Hematopoietic multipotent progenitor cell treated with erythropoietin and hydrocortisone succinate and interleukin-3 and kit ligand, for 8 days (in vitro differentiated cells): ENCODE measurements at places on chromosomes 2 and 18.

- no peak for DNase-seq
Observed at GRCh38 chr2:113169002-113169530, 4.7 kb upstream of the PSD4 start.

DNA sequence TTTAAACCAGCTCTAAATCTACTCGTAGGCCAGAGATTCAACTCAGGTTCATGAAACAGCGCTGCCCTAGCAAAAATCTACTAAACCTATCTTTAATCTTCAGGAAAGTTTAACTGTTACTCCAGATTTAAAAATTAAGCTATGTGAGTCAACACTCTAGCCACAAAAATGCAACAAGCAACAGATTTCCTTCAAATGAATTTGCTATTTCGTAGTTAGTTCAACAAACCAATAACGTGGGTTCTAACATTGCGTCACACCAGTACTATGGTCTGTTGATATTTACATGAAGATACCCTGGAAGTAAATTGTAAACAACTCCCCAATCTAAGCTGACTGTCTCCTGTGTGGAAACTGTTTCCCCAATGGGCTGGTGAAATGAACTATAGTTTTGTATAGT is 71.2 kb downstream of the FIGN start:
- no peak for DNase-seq

- no peak for DNase-seq
Observed at GRCh38 chr2:240798327-240798905, 21.6 kb downstream of the KIF1A start.

DNA sequence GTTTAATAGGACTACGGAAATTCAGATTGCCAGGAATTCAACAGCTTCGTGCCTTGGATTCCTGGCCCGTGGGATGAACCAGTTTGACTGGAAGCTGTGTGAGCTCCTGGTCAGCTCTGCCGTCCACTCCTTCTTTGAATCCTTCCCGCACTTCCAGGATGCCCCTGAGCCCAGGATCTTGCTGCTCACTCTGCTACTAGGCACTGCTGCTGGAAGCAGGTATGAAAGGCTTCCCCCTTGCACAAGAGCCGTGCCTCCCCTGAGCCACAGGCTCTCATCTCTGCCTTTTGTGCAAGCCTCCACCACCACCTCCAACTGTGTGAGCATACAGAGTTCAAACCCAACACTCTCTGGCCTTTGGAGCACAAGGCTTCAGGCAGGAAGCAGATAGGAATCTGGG is 34.9 kb downstream of the EN1 start:
- DNase-seq: no peak

DNA sequence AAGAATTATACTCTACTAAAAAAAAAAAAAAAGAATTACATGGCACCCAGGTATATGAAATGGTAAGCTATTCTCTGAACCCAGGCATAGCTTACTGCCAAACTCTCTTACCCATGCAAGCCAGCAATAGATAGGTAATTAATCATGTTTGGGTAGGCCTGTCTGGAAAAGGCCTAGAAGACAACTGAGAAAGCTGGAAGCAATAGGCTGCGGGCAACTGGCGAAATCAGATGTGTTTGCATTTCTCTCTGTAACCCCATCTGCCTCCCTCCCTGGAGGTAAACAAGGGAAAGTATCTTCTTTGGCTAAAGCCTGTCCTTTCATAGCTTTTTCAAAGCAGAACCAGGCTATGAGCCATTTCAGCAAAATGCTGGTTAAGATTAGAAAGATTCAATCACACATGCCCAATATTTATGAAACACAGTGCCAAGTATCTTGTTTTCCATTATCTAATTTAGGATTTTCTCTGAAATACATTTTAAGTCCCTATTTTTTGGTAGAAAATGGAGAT is 934.8 kb upstream of the DDX18 start:
- no peak for DNase-seq

DNA sequence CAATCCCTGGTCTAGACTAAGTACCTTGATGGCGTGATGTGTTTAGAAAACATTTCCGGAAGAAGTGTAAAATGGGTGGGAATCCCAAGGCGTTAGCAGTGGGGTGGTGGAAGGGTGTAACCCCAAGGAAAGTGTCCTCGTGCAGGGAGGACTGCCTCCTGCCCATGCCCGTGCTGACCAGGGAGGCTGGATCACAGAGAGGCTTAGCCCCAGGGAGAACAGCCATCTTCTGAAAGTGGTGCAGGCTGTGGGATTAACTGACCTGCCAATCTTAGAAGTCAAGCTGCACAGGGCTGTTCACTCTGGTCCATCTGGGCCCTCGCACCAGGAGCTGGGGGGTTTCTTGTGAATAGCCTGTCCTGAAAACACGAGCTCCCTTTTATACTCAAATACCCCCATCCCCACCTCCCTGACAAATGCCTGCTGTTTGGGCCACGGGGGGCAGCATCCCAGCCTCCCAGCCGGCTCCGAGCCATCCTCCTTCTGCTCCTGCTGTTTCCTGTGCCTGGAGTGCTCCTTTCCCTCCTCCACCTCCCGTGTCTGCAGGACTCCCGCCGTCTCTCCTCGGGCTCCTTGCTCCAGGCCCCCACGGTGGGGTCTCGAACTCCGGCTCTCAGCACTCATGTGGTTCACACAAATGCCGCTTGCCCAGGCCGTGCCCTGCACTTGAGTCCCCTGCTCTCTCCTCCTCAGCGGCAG is 52.1 kb upstream of the PXDN start:
- DNase-seq: no peak

- no peak for DNase-seq
Observed at GRCh38 chr2:220544049-220544448, 916.6 kb downstream of the SLC4A3 start.

- DNase-seq: no peak
Observed at GRCh38 chr2:151730262-151730975, 3.9 kb downstream of the NEB start.

- no peak for DNase-seq
Observed at GRCh38 chr2:29990129-29990528, 68.7 kb upstream of the ALK start.

- no peak for DNase-seq
Observed at GRCh38 chr2:161596148-161596547, 28.1 kb upstream of the SLC4A10 start.

- no peak for DNase-seq
Observed at GRCh38 chr2:174835797-174836255, 71.6 kb upstream of the CHRNA1 start.

DNA sequence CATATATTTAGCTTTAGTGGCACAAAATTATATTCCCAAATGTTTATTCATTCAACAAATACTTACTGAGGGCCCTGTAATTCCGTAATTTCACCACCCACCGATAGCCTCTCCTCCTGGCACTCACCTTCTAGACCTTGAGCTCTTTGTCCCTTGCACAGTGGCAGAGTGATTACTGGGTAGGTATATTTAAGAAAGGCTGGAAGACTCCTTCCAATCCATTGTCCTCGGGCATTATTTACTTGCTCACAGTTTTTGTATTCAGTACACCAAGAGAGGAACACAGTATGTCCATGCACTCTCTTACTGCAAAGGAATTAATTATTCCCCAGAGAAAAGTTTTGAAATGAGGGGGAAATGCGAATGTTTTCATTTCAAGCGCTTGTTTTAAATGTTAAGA is 1.1 kb upstream of the CDCA7 start:
- DNase-seq: no peak

GRCh38 chr2:176405477-176405876 is 136.2 kb downstream of the MTX2 start:
- no peak for DNase-seq

- no peak for DNase-seq
Observed at GRCh38 chr2:232527905-232528470, 2.0 kb downstream of the CHRND start.

- peak; percentile 23 for DNase-seq
Observed at GRCh38 chr2:57549642-57550102, 496.9 kb upstream of the VRK2 start.

DNA sequence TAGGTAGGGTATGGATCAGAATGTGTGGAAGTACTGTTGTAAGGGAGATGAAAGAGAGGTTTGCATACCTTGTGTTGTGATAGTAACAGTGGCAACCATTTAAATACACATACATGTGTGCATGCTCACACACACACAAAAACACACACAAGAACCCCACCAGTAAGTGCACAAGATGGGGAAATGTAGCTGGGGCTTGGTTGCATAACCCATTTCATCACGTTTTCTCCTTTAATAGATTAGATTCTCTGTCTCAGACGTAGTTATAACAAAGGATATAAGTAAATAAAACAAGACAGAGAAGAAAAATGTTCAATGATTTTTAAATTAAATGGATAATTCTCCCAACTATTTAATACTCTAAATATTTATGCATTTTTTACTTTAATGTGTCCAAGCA is 13.4 kb downstream of the ARHGAP15 start:
- no peak for DNase-seq

DNA sequence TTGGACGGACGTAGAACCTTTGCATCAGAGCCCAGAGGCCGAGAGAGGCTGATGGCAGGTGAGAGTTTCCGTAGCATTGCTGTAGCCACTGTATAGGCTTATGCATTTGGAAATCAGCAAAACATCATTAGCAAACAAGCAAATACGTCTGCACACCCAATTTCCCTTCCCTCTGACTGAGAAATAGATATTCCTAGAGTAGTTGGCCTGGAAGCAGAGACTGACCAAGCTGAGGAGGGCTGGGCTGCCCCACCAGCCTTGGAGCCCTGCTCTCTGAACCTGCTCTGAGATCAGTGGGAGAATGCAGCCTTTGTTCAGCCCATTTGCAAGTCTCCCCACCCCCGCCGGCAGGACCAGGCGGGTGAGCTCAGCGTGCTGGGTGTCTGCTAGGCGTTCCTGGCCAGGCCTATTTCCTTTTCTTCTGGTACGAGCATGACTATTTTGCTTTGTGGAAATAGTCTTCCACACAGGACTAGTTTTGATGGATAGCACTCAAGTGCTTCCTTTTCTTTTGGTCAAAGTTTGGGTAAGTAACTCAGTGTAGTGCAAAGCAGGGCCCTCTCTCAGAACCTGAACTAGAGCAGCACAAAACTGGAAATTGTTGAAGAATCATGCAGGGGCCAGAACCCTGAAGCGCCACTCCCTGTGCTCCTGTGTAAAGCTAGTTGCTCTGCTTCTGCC is 21.9 kb upstream of the RNF149 start:
- DNase-seq: no peak

- DNase-seq: no peak
Observed at GRCh38 chr2:46097714-46098480, 199.3 kb upstream of the EPAS1 start.

GRCh38 chr2:219522111-219523030 is 8.1 kb downstream of the ASIC4 start:
- DNase-seq: peak; percentile 36

GRCh38 chr2:133287709-133288108 is 280.6 kb downstream of the NCKAP5 start:
- DNase-seq: no peak

DNA sequence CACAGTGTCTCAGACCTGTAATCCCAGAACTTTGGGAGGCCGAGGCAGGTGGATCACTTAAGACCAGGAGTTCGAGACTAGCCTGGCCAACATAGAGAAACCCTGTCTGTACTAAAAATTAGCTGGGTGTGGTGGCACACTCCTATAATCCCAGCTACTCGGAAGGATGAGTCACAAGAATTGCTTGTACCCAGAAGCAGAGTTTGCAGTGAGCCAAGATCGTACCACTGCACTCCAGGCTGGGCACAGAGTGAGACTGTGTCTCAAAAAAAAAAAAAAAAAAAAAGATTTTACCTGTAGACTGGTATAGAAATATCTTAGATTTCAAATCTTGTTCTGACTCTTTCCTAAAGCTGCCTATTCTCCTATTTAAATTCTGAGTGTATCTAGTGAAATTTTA is 7.2 kb upstream of the KLHL29 start:
- DNase-seq: no peak

DNA sequence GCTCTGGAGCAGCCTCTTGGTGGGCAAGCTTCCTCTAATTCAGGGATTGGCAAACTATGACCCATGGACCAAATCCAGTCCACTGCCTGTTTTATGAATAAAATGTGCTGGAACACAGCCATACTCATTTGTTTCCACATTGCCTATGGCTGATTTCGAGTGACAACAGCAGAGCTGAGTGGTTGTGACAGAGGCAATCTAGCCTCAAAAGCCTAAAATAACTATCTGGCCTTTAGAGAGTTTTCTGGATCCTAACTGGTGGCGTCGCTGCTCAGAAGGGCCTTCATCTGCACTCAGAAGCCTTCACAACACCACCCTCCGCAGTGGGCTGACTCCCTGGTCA is 147.1 kb downstream of the CCBE1 start:
- DNase-seq: no peak

- no peak for DNase-seq
Observed at GRCh38 chr18:34448662-34449061, 223.9 kb upstream of the NOL4 start.

DNA sequence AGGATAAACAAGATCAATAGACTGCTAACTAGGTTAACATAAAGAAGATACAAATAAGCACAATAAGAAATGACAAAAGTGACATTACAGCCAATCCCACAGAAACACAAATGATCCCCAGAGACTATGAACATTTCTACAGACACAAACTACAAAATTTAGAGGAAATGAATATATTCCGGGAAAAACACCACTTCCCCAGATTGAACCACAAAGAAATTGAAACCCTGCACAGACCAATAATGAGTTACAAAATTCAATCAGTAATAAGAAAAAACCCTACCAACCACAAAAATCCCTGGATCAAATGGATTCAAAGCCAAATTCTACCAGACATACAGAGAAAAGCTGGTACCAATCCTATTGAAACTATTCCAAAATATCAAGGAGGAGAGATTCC is 232.4 kb upstream of the RBMS1 start:
- no peak for DNase-seq

- DNase-seq: no peak
Observed at GRCh38 chr2:95344656-95345055, 47.5 kb downstream of the KCNIP3 start.

GRCh38 chr2:176493226-176493825 is 224.1 kb downstream of the MTX2 start:
- no peak for DNase-seq

DNA sequence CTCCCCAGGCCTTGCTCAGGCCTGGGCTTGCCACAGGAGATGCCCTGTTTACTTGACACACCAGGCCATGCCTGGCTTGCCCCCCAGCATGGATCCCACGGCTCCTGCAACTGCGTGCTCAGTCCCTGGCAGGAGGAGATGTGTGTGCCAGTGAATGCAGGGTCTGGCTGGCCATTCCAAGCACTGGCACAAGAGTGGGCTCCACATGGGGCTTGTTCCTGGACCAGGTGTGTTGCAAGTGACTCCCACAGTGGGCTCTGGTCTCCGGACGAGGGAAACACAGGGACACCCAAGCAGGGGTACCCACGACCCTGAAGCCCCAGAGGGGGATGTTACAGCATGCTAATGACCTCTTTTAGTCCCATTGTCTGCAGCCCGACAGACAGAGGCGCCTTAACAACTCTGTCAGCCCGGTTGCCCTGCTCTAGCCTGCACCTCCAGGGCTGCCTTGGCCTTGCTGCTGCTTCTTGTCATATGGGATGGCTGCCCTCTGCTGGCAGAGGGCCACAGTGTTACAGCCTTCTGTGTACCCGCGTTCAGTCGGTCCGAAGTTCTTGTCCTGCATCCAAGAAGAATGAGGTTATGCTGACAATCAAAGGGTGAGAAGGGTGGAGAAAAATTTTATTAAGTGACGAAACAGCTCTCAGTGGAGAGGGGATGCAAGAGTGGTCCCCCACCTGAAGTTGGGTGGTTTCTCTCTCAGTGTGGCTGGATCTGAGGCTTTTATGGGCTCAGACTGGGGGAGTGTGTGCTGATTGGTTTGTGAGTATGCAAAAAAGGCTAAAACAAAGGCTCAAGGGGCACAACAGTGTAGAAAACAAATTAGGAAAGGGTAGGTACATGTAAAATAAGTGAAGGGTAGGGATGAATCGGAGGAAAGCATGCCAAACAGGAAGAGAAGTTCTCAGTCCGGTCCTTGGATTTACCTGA is 180.4 kb downstream of the MBD5 start:
- DNase-seq: peak; percentile 86
